Diencephalon (tissue), 1 donor: ENCODE measurements at places on chromosomes 11 and 22. TPM values are rescaled to one million over a fixed set of nuclear protein-coding genes. Genes with fewer than 3 reads are reported as not detected.

The SLC25A1 gene
- 36.7 TPM for total RNA-seq

The SAC3D1 gene
- total RNA-seq: 6.9 TPM

The TSPAN18 gene
- 13.6 TPM for total RNA-seq

The C11orf16 gene
- total RNA-seq: 0.46 TPM

The ZPR1 gene
- 38.8 TPM for total RNA-seq

The BDNF gene
- 12.0 TPM for total RNA-seq

The MYRF gene
- 2.8 TPM for total RNA-seq

The DBX1 gene
- not detected for total RNA-seq

The PDGFD gene
- 14.1 TPM for total RNA-seq

The RASGRP2 gene
- total RNA-seq: 54.2 TPM

The RAB3IL1 gene
- 4.4 TPM for total RNA-seq

The APOBEC3H gene
- total RNA-seq: not detected

The KLHDC7B gene
- total RNA-seq: not detected

The GGTLC2 gene
- total RNA-seq: not detected

The TTLL1 gene
- total RNA-seq: 45.2 TPM

The TRIM49 gene
- total RNA-seq: 0.23 TPM

The MPPED2 gene
- total RNA-seq: 84.9 TPM

The SESN3 gene
- 140 TPM for total RNA-seq

The LIF gene
- not detected for total RNA-seq

The JHY gene
- 15.5 TPM for total RNA-seq

The CST6 gene
- total RNA-seq: not detected

The SLC7A4 gene
- total RNA-seq: 6.7 TPM

The OSM gene
- total RNA-seq: 0.23 TPM

The THY1 gene
- 60.9 TPM for total RNA-seq

The ACRV1 gene
- total RNA-seq: 0.92 TPM

The CDC42BPG gene
- 2.1 TPM for total RNA-seq

The LMNTD2 gene
- total RNA-seq: 0.23 TPM

The ZP1 gene
- 0.46 TPM for total RNA-seq

The MRGPRX4 gene
- total RNA-seq: not detected

The CACNA1I gene
- 7.2 TPM for total RNA-seq

The KIAA0930 gene
- total RNA-seq: 57.9 TPM

The GRM5 gene
- total RNA-seq: 178 TPM

The CHADL gene
- 3.7 TPM for total RNA-seq

The PANX3 gene
- not detected for total RNA-seq

The IL17REL gene
- total RNA-seq: 0.69 TPM

The CASP5 gene
- not detected for total RNA-seq

The LRP4 gene
- total RNA-seq: 8.8 TPM

The CCDC157 gene
- 9.9 TPM for total RNA-seq

The SEPTIN3 gene
- total RNA-seq: 180 TPM

The CRYAB gene
- total RNA-seq: 8.5 TPM

The RPS6KA4 gene
- 13.8 TPM for total RNA-seq

The TMEM86A gene
- total RNA-seq: 6.7 TPM

The OOSP3 gene
- total RNA-seq: not detected

The TREH gene
- total RNA-seq: not detected

The TRIM51 gene
- not detected for total RNA-seq
